ENCODE measurements at places on chromosomes 3 and 15.
A peak's percentile ranks its signal among the peaks of the same experiment; 100 is the strongest.

- peak; percentile 27 for DNase-seq
These were observed 46.3 kb downstream of the GABRG3 start for GRCh38 chr15:27017168-27017809.

DNA sequence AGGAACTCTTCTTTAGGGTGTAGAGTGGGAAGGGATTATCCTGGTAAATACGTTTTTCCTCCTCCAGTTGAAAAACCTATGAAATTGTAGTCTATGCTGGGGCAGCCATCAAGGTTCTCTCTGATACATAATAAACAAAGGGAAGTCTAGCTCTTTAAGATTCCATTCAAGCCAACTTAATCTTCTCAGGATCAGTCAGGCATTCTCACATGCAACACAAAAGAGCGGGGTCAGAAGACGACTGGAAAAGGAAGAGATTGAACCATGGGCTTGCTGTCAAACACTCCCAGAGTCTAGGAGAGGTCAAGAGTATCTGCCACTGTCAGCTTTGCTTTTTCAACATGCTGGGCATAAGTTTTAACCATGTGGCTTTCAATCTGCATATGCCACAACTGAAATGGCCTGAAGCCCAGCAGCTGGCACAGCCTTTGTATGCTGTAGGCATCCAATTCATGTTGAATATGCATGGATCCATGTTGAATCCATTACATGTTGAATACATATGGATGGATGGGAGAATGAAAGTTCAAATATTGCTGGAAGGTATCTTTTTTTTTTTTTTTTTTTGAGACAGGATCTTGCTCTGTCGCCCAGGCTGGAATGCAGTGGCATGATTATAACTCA is 8.5 kb downstream of the TRAT1 start:
- DNase-seq, result no peak

DNA sequence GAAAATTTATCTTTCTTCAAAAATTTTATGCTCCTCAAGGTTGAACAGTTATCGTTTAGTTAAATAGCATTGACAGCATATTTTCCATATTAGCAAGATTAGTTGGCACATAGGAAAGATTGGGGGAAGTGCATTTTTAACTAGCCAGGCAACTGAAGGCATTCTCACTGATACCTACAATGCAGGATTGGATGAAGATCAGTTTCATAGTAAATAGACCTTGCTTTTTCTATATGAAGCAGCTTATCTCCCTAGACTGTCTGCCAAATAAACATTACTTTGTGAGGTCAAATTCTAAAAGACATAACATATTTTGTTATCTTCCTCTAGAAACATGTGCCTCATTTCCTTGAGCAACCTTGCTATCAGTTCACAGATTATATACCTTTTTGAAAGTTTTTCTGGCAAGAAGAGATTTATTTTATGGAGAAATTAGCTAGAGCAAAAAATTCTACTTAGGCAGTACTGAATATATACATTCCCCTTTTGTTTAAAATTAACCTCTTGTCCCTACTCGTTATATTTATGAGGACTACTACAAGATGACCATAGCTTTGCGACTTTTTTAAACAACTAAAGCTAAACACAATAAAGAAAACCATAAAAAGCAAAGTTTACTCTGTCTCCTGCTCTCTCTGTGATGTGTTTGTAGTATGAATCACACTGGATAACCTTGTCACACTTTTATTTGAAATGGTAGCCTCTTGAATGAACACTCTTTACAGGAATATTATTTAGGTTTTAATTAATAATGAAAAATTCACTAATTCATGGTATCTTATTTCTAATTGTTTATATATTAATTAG is 654.9 kb upstream of the TBL1XR1 start:
- DNase-seq, result no peak

DNA sequence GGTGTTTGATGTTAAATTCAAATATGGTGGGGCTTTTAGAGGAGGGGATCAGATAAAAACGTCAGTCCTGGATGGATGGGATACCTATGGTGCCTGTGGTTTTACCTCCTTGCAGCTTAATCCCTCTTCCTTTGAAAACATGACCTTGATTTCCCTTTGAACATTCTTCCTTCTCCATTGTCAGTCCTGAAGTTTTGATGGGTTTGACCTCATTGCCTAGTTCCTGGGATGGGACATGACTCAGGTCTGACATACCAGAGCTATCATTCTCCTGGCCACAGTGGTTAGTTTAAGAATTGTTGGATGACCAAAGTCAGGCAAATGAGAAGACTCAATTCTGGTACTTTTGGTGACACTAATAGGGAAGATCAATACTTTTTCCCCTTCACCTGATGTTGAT is 87.2 kb downstream of the PRICKLE2 start:
- no peak for DNase-seq

DNA sequence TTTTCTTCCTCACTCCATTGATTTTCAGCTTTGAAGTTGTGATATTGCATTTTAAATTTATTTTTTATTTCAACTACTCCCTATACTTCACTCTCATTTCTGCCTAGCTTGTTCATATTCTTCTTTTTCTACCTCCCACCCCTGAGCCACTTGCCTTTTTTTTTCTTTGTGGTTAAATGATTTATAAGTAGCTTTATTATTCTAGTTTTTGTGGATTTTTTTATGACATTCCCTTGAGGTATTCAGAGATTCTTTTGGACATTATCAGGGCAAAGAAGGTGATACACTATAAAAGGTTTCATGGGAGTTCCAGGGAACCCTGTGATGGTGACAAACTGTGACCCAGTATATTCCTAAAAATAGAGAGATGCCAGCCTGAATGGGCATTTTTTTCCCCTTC is 3.3 kb downstream of the C15orf61 start:
- no peak for DNase-seq

- DNase-seq, result no peak
These were observed 769.5 kb upstream of the DPPA4 start for GRCh38 chr3:110106805-110107204.

DNA sequence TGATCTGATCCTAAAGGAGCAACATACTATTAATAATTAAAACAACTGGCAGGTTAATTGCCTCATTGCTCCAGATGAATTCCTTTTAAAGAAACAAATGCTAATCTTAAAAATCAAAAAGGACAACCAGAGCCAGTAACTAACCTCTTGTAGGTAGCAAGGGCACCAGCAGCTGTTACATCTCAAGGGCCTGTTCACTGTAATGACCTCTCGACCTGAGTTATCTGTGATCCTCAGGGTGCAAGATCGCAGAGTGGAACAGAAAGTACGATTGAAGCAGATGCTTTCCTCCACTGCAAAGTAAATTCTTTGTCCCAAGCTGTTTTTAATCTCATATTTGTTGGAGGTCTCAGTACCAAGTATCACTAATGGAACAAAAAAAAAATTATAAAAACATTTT is 11.4 kb downstream of the PLSCR5 start:
- DNase-seq, result no peak

- no peak for DNase-seq
These were observed 82.9 kb upstream of the GSK3B start for GRCh38 chr3:120177151-120177550.

DNA sequence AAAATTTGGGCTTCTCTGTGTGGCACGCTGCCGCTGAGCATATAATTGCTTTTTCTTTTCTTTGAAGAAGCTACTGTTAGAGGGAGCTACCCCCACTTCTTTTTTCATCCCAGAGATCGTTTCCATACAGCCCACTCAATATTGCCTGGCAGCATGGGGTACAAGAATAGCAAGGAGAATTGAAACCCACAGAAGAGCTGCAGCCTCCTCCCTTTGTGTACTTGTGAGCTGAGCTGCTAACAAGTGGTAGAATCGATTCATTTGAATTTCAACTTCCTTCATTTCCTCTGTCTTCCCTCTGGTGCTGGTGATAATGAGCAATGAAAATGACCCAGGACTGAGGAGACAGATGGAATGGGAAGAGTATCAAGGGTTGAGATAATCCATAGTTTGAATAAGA is 64.9 kb downstream of the LRRC3B start:
- no peak for DNase-seq

DNA sequence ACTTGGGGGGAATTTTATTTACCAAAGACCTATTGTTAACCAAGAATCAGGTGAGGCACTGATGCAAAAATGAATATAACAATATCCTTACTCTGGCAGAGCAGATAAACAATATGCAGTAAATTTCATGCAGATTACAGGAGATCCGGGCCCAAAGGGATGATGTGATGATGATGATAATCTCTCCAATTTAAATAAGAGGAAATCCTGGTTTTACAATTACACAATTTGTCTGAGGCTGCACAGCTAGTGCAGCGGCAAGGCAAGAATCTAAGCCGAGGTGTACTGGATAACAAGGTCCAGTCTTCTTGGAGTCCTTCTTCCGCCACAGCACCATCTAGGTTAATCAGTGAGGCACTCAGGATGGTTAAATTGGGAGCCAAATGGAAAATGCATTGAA is 2.4 kb upstream of the MESD start:
- DNase-seq, result no peak

Measured in HL-60 (cell line).